Fibroblast of lung (primary cell): ENCODE measurements at places on chromosomes 7 and 10.

- DNase-seq = no peak
Measured at GRCh38 chr7:96052860-96053470, 268.9 kb downstream of the SLC25A13 start.

DNA sequence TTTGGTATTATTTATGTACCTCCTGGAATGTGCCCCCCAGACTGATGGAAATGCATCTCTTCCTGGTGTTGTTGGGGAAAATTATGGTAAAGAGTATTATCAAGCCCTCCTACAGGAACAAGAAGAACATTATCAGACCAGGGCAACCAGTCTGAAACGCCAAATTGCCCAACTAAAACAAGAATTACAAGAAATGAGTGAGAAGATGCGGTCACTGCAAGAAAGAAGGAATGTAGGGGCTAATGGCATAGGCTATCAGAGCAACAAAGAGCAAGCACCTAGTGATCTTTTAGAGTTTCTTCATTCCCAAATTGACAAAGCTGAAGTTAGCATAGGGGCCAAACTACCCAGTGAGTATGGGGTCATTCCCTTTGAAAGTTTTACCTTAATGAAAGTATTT, 17.0 kb downstream of the CSGALNACT2 start:
- DNase-seq = no peak

GRCh38 chr10:99874341-99875085, 92.1 kb downstream of the ABCC2 start:
- no peak for DNase-seq

- no peak for DNase-seq
Measured at GRCh38 chr10:61047081-61047480, 103.1 kb upstream of the RHOBTB1 start.

DNA sequence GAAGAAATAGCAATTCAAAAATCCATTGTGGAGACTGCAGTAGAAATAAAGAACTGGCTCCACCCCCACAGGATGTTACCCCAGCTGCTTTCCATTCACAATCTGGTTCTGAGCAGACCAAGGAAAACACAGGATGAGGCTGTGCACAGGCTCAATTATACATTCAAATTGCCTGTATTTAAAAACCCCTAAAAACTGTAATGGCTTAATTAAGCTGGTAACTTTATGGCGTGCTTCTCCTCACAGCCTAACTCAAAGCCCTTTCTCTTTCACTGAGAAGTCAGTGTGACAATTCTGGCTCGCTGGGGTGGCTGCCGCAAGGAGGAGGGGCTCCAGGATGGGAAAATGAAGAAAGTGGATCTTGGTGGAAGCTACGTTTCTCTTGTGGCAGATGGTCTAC, 1191.1 kb downstream of the SORCS1 start:
- DNase-seq = no peak

- no peak for DNase-seq
Measured at GRCh38 chr10:73979141-73979808, 18.6 kb upstream of the VCL start.

GRCh38 chr7:70752794-70753241, 379.1 kb upstream of the GALNT17 start:
- peak; percentile 79 for DNase-seq

GRCh38 chr7:1099154-1099542, 11.2 kb downstream of the GPER1 start:
- DNase-seq = no peak
